CD4-positive, CD25-positive, alpha-beta regulatory T cell (primary cell): ENCODE measurements at places on chromosomes 11 and 22.

- no peak for DNase-seq
These were observed 3.7 kb downstream of the YWHAH start for GRCh38 chr22:31948002-31948401.

DNA sequence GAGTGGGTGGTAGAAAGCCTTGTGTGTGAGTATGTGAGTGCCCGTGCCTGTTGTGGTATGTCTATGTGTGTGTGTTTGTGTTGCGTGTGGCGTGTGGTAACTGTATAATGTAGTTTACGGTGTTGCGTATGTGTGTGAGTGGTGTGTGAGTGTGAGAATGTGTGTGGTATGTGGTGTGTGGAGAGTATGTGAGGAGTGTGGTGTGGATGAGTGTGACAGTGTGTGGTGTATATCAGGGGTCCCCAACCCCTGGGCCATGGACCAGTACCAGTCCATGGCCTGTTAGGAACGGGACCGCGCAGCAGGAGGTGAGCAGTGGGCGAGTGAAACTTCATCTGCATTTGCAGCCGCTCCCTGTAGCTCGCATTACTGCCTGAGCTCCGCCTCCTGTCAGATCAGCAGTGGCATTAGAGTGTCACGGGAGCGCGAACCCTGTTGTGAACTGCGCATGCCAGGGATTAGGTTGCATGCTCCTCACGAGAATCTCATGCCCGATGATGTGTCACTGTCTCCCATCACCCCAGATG, 5.7 kb downstream of the UPK3A start:
- DNase-seq, result no peak

DNA sequence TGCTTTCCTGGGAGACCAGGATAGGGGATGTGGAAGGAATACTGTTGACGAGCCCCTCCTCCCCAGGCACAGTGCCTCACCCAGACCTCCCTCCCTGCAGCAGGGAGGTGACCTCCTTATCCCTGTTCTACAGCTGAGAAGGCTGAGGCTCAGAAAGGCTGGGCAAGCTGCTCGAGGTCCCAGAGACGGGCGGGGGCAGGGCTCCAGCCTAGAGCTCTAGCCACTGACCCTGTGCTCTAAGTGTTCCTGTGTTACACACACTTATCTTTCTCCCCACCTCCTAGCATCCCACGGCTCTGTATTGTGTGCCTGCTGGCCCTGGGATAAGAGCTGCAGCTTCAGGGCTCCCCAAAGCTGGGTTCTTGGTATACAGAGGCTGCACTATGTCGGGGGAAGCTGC, 7.9 kb downstream of the CCDC134 start:
- no peak for DNase-seq

GRCh38 chr11:3022300-3022967, 30.3 kb upstream of the NAP1L4 start:
- DNase-seq, result no peak

- DNase-seq, result no peak
These were observed 765 bp downstream of the RCOR2 start for GRCh38 chr11:63915961-63916836.

DNA sequence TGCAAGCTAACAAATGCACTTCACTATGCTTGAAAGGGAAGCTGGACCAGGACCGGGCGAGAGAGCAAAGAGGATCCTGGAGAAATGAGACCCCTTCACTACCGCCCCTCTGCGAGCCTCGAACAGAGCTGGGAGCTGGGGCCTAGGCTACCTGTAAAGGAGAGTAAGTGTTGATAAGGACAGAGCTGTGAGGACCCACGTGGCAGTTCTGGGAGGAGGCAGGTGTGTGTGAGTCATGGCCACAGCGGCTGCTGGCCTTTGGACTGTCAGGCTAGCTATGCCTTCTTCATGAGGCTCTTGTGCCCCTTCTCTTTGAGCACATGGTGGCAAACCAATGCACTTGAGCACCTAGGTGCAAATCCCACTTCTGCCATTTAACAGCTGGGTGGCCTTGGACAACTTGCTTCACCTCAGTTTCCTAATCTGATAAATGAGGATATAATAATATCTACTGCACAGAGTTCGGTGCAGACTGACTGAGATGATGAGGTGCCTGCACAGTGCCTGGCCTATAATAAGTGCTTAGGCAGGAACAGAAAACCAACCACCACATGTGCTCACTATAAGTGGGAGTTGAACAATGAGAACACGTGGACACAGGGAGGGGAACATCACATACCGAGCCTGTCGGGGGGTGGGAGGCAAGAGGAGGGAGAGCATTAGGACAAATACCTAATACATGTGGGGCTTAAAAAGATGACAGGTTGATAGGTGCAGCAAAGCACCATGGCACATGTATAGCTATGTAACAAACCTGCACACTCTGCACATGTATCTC, 35.3 kb upstream of the KCNJ11 start:
- no peak for DNase-seq

DNA sequence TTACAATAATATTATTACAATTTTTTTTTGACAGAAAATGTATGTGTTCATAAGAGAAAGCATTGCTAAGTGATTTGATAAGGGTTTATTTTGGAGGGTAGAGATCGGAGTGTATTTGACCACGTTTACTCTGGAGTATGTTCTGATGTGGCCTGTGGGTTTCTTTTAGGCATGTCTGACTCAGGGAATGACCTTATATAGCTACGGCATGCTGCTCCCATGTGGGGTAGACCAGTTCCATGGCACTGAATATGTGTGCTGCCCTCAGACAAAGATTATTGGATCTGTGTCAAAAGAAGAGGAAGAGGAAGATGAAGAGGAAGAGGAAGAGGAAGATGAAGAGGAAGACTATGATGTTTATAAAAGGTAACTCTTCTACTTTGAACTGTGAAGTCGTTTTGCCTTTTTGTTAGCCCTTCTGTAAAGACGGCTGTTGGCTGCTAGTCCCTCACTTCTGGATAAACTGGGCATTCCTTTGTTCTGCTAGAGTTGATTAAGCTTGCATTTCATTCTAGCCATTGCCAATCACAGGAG, 38.1 kb upstream of the ST14 start:
- peak; percentile 16 for DNase-seq
